ENCODE measurements at places on chromosomes 12 and 14. TPM values are rescaled to one million over a fixed set of nuclear protein-coding genes. Genes with fewer than 3 reads are reported as not detected.
A peak's percentile ranks its signal among the peaks of the same experiment; 100 is the strongest.

Gene AMDHD1
- total RNA-seq = 1.3 TPM

Gene ERG28
- 8.9 TPM for total RNA-seq

Gene APOF
- total RNA-seq = not detected

Gene PPP2R5E
- 16.9 TPM for total RNA-seq

Gene TTLL5
- total RNA-seq = 17.8 TPM

Gene RTL1
- not detected for total RNA-seq

- DNase-seq = peak; percentile 15
These were observed 131.2 kb downstream of the PAWR start for GRCh38 chr12:79559591-79559990.

GRCh38 chr14:100665511-100666032, 61.1 kb upstream of the DLK1 start:
- DNase-seq = peak; percentile 75

- peak; percentile 71 for DNase-seq
These were observed 645 bp downstream of the KITLG start for GRCh38 chr12:88579601-88580050.

DNA sequence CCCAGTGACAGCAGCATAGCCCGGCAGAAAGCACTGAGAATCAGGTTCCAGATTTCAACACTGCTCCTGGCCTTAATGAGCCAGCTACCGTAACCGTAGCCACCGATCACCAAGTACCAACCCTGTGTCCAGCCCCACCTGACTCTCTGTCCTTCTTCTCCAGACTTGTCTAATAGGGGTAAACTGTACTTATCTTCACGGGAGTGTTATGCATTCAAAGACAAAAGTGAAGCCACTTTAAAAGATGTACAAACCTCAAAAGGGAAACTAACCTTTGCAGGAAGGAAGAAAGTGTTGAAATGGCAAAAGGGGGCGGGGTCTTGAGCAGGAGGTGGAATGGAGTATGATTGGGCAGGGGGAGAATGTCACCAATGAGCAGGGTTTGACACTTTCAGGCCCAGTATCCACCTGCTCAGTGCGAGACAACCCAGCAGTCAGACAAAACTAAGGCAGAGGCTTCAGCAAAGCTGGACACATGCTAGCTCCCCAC, 226.1 kb downstream of the CHST11 start:
- no peak for DNase-seq

- DNase-seq = no peak
These were observed 3.6 kb downstream of the LRRC74A start for GRCh38 chr14:76829650-76830421.

- peak; percentile 67 for DNase-seq
These were observed 74.6 kb downstream of the CHGA start for GRCh38 chr14:92997343-92998061.

DNA sequence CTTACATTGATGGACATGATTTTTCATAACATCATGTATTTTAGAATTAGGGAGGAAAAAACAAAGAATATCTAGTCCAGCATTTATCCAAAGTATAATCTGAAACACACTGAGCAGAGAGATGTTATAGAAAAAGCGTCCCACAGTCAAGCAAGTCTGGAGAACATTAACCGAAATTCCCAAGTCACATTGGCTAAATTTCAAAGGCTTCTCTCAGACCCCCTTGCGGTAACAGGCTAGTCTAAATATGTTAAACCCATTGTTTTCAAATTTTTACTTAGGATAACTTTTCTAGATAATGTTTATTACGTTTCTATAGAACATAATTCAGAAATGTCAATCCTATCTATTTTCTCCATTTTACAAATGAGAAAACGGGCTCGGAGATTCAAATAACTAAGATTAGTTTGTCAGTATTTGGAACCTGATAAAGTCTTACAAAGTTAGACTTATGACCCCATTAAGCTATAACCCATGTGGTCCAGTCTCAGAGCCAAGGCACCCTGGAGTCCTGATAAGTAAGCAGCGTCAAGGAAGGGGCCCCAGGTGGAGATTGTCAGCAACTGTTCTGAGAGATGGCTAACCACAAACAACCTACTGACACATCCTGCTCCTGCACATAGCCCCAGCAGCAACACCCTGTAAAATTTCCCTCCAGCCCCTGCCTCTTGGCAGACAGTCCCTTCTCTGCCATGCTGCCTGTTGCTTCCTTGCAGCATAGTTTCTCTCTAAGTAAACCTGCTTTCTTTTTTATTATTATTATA, 220.6 kb upstream of the TMEM260 start:
- DNase-seq = no peak

- DNase-seq = no peak
These were observed 84.3 kb upstream of the OTX2 start for GRCh38 chr14:56894591-56894991.

DNA sequence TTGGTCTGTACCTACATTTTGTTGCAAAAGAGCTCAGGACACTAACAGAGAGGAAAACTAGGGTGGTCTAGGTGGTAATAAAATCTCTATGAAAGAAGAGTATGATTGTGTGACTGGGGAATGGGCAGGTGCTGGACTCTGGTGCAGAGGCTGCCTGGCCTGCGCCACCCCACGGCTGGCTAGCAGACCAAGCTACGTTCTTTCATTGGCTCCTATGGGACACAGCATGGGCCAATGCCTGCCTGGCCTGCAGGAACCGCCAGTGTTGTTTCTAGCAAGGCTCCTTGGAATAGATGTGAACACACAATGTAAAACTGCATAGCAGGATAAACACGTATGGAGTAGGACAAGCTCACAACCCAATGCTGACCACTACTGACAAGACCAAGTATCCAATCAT, 51.7 kb upstream of the CORO1C start:
- no peak for DNase-seq

DNA sequence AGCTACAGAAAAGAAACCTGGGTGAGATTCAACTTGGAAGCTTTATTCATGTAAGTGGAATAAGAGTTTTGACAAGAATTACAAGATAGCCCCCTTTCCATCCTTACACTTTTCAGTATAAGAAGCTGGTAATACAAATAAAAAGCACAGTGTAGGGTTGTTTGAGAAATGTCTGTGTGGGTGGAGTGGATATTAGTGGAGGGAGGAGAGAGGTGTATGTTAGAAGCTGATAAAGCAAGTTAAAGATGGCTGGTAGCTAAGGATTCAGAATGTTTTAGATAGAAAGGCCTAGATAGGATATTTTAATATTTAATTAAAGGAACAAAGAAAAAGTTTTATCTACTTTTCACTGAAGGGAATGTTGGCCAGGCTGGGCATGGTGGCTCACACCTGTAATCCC, 12.5 kb downstream of the CFAP54 start:
- DNase-seq = no peak

DNA sequence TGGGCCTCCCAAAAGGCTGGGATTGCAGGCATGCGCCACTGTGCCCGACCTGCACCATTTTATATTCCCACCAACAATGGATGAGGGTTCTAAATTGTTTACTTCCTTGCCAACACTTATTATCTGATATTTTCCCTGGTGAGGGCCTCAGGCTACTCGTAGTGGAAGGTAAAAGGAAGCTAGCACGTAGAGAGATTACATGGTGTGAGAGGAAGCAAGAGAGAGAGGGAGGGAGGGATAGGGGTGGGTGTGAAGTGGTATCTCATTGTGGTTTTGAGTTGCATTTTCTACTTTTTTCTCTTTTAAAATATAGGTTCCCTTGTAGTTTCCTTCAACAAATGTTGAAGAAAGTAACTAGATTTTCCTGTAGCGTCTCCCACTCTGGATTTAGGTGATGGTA, 30.9 kb downstream of the MYO1H start:
- DNase-seq = no peak

GRCh38 chr14:35124127-35124526, 1.8 kb downstream of the PRORP start:
- no peak for DNase-seq

- no peak for DNase-seq
These were observed 75.1 kb downstream of the NOC4L start for GRCh38 chr12:132219323-132219722.

- no peak for DNase-seq
These were observed 15.1 kb downstream of the BCAT1 start for GRCh38 chr12:24933694-24934407.

DNA sequence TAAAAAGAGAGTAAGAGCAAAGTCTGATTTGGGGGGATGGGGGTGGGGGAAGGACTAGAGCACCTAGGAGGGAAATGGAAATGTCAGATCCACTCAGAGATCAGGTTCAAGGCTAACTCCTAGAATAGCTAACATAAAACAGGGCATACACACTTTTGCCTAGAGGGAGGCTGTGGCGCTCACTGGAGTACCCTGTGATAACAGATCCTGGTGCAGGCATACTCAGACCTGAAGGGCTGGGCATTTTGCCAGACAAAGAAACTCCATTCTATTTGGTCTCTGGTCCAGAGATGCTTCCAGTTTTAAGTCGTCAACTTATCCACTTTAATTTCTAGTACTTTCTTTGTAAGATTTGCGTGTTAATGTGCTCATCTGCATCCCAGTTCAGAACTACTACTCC, 5.8 kb downstream of the CTDSP2 start:
- DNase-seq = peak; percentile 50

DNA sequence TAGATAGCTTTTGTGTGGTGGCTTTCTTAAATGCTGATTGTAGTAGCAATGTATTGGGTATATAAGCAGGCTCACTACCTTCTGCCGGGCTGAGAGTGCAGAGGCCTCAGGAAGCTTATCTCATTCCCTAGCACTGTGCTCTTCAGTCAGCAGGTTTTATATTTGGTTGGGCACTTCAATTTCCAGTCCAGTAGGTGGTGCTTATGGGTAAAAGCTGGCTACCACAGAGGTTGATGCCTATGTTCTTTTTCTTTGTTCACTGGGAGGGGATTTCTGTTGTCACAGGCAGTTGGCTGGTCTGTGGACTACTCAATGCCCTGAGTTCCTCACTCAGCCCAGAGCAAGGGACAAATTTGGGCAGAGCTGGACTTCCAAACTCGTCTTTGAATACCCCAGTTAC, 43.0 kb upstream of the GLIPR1 start:
- peak; percentile 54 for DNase-seq

- DNase-seq = no peak
These were observed 4.3 kb upstream of the ZFP36L1 start for GRCh38 chr14:68797121-68797670.

DNA sequence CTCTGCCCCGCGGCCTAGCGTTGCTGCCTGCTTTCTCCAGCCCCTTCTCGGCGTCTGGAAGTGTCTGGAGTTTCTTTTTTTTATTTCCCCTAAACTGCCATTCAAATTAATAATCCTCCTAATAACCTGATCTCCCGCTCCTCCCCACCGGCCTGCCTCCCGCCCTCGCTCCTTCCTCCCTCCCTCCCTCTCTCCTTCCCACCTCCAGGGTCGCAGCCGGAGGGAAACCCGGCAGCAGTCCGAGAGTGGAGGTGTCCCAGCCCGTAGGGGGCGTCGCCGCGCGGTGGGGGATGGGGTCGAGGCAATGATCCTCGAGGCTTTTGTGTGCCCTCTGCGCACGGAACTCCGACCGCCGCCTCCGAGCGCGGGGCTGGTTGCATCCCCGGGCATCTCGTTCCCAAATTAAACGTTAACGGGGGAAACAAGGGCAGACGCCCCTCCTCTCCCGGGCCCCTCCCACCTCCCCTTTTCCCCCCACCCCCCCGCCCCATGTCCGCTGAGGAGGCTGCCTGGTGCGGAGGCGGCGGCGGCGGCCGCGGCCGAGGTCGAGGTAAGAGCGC, 1.0 kb upstream of the SOCS2 start:
- peak; percentile 80 for DNase-seq

GRCh38 chr12:58171914-58172313, 230.5 kb downstream of the ATP23 start:
- DNase-seq = peak; percentile 15

DNA sequence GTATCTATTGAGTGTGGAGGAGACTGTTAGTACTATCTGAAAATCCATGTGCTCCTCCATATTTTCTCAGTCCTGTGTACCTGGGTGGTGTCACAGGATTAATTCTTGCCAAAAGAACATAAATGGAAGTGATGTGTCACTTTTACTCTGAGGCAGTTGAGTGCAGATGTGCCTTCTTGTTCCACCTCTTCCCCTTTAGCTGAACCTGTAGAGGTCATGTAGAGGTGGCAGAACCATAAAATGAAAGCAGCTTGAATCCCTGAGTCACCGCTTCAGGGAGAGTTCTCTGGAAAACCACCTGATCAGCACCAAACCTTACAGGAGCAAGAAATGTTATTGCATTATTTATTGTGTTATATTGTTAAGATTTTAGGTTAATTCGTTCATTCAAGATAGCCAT, 14.7 kb upstream of the SLC25A3 start:
- DNase-seq = peak; percentile 21

GRCh38 chr12:122020795-122021192, 890 bp upstream of the BCL7A start:
- no peak for DNase-seq

DNA sequence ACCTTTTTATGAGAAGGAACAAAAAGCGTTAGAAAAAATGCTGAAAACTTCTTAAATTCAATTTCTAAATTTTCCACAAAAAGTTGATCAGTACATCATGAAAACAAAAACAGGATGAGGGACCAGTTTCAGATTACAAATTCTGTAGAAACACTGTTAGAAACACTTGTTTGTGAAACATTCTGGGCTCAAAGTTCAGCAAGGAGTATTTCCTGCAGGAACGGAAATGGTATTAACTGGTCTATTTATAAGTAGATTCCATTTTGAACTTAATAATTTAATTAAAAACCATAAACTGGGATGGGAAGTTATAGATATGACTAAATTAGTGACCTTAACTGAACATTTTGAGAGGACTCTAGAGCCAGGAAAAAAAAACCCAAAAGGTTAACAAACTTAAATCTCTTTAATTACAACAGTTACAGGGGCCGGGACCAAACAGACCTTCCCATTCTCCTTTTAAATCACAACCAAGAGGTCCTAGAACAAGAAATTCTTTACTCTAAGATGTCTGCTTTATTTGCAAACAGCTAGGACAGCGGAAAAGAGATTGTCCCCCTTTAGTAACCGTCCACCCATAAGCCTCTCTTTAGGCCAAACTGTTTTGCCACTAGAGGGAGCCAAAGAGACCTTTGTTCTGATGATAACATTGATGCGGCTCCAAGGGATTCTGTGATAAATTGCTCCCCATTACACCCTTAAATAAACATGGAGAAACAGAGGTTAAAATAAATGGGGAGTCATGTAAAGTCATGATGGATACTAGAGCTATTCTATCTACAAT, 69.0 kb upstream of the RERGL start:
- peak; percentile 65 for DNase-seq

GRCh38 chr14:100692859-100693558, 33.7 kb upstream of the DLK1 start:
- peak; percentile 95 for DNase-seq

DNA sequence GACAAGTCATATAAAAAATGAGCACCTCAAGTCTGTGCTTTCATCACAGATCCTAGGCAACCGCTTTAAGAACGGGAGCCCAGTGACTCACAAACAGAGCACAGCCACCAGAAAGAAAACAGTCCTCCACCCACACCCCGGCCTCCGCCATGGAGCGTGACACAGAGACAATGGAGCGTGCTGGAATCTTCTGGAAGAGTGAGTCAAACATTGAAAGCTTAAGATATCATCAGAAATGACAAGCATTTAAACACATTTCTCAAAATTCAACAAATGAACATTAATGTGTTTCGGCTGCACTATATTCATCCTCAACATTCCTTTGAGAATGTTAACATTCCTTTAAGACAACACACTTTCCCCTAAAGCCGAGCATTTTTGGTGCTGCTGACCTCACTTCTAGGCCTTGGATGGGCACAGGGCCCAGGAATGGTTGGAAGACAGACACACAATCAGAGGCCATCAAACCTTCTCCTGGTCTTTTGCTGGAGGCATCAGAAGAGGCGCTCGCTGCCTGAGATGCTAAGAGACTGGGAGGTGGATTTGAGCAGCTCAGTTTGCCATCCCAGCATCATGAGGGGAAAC, 23.6 kb upstream of the TMEM132D start:
- peak; percentile 9 for DNase-seq

GRCh38 chr12:81974762-81975161, 215.6 kb upstream of the PPFIA2 start:
- no peak for DNase-seq

All from GM23248 (cell line).